ENCODE measurements at places on chromosomes 13 and 19. TPM values are rescaled to one million over a fixed set of nuclear protein-coding genes. Genes with fewer than 3 reads are reported as not detected.

Gene SPTBN4
- total RNA-seq = 2.4 TPM

Gene CEACAM8
- total RNA-seq = not detected

Gene KLF2
- total RNA-seq = 3.2 TPM

Gene POMP
- total RNA-seq = 101 TPM

Gene ZNF615
- 15.2 TPM for total RNA-seq

Gene FAAP24
- 2.7 TPM for total RNA-seq

Gene ATP12A
- total RNA-seq = not detected

Gene DMWD
- 34.7 TPM for total RNA-seq

All from aortic smooth muscle cell (primary cell).